ENCODE measurements at places on chromosomes 6 and 20.

DNA sequence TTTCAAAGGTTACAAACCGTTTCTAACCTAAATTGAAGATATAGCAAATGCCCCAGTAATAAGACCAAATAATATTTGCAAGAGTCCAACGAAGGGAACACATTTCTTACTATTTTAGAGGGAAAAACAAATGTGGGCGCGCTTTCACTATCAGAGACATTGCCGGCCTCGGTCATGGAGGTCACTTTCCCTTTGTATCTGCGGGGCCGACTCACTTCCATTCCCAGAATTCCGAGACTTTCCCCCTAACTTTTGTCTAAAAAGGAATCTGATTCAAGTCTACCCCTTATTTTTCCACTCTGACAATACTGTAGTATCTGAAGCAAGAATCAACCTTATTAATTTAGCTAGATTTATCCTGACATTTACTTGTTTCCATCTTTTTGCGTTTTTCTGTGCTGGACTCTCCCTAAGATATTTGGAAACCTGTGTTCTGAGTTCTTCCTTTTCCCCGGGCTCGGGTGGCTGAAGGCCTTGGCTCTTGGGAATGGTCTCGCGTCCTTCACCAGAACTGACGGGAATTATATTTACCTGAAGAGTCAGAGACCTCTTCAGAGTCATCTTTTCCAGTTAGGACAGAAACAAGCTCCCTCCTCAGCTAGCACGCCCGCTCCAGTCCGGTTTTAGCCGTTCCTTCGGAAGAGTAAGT, 71.8 kb upstream of the ZNF184 start:
- peak; percentile 13 for DNase-seq

DNA sequence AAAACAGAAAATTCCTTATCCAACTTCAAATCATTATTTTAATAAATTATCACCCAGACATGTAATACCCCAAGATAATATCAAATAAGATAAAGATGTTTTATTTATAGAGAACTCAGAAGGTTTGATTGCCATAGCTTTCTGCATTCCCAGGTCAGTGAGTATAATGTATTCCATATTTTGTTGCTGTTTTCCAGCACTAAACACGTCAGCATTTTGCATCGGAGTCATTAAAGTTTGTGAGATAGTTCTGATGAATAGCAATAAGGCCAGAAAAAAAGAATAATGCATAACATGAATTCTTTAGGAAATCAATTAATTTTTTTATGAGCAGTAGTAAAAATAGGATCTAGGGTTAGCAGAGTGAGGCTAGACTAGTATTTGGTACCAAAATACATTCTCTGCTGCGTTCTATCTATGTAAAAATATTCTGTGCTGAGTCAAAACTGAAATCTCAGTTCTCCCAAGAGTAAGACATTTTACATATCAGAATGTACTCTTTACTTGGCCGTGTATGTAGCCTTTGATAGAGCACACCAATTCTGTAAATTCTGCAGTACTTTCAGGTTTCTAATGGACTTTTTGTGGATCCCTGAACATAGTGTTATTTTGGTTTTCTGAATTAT, 269.9 kb upstream of the AGPAT4 start:
- no peak for DNase-seq

DNA sequence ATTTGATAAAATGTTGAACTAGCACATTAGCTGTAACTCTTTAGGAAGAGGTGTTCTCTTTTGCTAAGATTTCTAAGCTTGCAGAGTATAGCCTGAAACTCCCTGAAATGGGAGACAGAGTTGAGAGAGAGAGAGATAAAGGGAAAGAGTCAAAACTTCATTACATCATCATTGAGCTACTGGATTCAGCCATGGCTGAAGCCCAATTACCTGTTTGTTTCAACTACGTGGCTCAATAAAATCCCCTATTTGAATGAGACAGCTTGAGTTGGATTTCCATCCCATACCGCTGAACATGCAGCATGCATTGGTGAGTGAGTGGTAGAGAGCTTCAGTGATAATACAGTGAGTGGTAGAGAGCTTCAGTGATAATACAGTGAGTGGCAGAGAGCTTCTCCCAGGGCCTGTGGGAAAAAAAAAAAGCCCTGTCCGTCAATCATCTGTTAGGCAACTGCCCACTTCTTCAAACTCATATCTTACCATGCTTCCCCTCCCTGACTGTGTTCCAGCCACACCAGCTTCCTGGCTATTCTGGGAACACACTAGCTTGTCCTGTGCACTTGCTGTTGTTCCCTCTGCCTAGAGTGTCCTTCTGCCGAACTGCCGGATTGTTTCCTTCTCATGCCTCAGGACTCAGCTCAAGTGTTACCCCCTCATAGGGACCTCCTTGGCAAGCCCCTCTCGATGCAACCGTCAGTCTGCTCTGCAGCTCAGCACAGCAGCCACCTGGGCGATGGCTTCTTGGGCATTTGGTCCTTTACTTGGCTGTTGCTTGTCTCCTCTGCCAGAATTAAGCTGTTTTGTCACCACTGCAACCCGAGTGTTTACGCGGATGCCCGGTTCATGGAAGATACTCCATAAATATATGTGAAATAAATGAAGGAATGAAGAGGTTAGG, 91.3 kb upstream of the EYA2 start:
- DNase-seq: no peak

DNA sequence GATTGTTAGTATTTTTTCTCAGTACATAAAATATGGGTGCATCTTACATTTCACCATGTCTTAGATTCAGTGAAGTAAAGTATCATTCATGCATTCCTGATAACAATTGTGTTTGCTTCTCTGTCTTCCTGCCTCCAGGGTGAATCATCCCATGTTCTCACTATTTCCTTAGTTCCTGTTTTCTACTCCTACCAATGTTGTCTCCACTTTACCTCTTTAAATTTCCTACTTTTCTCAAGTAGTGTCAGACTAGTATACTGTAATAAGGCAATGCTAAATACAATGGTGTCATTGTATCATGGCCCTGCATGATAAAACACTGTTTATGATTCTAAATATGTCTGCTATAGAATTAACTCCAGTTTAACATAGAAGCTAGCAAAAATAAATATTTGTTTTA, 37.4 kb upstream of the GABRR1 start:
- DNase-seq: no peak

DNA sequence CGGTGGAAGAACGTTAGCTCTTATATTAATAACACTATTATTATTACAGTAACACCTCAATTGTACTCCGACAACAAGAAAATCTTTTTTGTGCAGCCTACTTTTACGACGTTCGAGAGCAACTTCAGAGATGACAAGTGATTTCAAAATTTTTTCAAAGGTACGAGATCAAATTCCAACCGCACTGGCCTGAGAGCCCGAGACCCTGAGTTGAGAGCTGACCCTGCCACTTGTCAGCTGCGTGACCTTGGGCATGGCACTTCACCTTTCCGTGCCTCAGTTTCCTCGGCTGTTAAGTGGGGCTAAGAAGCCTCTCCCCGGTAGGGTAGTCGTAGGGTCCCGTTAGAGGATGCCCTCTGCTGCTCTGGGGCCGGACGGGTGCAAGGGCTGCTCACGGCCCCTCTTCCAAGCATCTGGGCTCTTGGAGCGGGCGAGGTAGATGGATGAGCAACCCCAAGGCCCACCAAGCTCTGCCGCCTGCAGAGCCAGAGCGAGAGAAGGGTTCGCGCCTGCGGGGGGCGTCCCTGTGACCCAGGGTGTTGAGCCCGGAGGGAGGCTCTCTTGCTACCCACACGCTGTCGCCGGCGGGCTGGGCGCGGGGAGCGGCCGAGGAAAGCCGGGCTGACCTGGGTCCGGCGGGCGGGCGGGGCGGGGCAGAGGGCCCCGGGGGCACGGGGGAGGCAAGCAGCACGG, 510 bp downstream of the NDRG3 start:
- peak; percentile 7 for DNase-seq

DNA sequence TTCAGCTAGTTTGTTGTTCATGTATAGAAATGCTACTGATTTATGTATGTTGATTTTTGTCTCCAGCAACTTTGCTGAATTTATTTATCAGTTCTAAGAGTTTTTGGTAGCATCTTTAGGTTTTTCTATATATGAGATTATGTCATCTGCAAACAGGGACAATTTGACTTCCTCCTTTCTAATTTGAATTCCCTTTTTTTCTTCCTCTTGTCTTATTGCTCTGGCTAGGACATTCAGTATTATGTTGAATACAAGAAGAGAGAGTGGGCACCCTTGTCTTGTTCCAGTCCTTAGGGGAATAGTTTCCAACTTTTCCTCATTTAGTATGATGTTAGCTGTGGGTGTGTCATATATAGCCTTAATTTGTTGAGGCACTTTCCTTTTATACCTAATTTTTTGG, 58.2 kb downstream of the CDH26 start:
- DNase-seq: no peak

DNA sequence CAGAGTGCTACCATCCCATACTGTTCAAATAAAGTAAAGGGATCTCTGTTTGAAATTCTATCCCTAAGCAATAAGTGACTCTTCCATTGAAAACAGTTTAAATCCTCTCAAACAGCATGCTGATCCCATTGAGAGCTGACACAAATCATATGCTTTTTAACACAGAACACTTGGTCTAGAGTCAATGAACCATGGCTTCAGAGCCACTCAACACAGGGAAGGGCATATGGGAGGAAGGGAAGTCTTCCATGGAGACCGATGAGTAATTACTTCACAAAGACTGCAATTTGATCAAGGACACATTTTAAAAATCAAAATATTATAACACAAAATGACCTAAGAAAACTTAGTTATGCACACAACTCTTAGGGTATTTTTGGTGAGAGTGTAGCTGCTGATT, 1073.0 kb upstream of the MAP3K7 start:
- no peak for DNase-seq

DNA sequence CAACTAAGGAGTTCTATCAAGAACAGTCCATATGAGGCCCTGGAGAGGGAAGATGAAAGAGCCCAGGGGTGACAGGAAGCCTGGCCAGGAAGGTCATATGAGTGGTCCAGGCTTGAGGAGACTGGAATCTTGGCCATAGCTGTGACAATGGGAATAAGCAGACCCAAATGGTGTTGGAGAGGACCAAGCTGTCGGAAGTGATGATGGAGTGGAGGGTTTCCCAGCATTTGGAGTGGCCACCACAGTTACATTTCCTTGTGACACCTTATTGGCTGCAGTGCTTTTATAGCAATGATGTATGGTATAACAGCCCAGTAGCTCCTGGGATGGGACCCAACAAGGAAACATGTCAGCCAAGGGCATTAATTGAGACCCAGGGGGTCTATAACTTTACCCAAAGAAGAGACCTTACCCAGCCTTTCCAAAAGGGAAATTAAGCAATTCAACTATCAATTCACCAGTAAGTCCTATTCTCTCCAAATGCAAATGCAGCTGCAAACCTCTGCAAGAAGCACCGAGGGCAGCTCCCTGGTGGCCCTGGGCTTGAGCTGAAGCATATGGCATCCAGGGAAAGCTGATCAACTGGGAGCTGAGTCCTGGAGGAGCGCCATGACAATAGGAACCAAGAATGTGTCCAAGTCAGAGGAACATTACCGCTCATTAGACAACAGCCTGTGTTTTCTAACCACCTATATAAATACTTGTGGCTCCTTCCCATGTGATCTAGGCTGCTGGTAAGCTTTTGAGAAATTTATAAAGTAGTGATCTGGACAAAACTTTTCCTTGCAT, 219.4 kb downstream of the SOD2 start:
- no peak for DNase-seq

GRCh38 chr6:158290040-158290439, 22.2 kb upstream of the TULP4 start:
- no peak for DNase-seq

- DNase-seq: no peak
Measured at GRCh38 chr6:84583784-84584183, 180.6 kb downstream of the TBX18 start.

DNA sequence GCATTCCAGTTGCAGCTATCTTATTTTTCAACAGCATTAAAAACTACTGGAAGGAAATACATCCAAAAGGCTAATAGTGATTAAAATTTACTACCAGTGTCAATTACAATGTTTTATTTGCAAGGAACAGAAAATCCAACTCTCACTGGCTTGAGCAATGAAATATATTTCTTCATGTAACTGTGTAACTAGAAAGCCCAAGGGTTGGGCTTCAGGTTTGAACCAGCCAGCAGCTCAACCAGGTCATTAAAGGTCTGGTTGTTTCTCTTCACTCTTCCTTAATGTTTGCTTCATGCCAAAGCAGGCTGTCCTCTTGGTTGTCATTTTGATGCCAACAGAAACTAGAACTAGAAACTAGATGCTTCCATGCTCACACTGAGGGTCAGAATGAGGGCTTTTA, 437.7 kb downstream of the PLCB1 start:
- DNase-seq: no peak

GRCh38 chr6:32680055-32680454, 13.6 kb upstream of the HLA-DQB1 start:
- DNase-seq: no peak

DNA sequence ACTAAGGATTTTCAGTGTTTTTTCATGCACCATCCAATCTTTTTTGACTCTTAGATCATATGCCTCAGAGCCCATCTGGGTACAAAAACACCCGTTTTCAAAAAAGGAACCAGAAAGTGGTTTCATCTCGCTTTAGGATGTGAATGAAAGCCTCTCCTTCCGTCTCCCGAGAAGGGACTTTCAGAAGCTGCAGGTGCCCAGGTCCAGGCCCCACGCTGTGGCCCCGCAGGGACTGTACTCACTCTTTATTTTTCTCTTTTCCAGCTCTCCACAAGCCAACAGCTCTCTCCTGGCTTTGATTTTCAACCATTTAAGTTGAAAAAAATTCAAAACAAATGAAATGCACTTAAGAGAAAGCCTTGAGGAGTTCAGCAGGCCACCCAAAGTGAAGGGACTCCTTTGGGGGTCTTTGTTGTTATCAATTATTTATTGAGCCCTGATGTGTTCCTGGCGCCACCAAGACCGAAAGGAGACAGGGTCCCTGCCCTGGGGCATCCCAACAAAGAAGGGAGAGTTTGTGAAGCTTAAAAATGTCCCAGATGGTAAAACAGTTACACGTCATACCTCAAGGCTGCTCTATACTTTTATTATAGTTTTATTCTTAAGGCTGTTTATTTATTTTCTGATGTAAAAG, 467.3 kb downstream of the PREX1 start:
- DNase-seq: no peak

DNA sequence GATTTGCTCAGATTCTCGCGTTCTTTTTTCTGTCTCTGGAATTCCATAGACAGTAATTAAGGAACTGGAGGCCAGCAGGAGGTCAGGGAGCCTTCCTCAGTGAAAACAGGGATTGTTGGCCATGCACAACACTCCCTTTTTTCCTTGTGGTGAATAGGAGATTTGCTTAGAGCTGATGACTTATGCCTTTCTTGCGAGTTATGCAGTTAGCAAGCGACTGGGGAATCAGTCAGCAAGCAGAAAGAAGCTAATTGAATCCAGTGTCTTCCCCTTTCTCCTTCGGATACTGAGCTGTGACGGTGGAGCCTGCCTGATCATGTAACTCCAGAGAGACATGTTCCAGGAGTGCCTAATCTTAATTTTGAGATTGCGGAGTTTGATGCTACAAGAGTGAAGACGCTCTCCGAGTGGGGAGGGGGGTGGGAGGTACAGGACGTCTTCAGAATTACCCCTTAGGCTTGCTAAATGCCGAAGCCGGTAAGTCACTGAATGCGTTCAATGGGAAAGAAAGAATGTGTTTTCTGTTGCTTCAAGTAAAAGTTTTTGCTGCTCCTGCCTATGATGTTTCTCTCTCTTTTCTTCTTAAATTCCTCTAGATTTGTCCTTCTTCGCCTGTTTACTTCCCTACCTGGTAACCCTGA, 165.9 kb downstream of the SASH1 start:
- no peak for DNase-seq

Data from LoVo (cell line).